Immature natural killer cell (primary cell): ENCODE measurements at places on chromosomes 16 and 17. TPM values are rescaled to one million over a fixed set of nuclear protein-coding genes. Genes with fewer than 3 reads are reported as not detected.
A peak's percentile ranks its signal among the peaks of the same experiment; 100 is the strongest.

GRCh38 chr17:7646457-7646856, 4.3 kb upstream of the ATP1B2 start:
- DNase-seq = no peak

DNA sequence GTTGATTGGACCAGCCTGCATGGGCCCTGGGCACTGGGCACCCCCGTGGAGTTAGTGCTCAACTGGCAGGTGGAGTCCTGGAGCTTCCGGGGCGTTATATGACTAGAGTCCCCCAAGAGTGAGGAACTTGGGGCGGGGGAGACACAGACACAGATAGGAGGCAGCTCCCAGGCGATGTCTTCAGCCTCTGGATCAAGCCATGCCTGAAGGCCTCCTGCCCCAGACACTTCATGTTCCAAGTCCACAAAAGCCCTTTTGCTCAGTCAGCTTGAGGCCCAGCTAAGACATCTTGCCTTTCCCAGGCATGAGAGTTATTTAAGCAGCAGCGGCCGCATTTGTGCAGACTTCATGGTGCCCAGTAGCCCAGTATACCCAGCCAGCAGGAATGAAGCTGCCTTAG, 136.6 kb upstream of the CIBAR2 start:
- no peak for DNase-seq

- no peak for DNase-seq
Measured at GRCh38 chr17:50087912-50088405, 7.2 kb upstream of the PDK2 start.

- no peak for DNase-seq
Measured at GRCh38 chr17:50482110-50482509, 3.5 kb downstream of the RSAD1 start.

- no peak for DNase-seq
Measured at GRCh38 chr17:28983286-28984230, 22.3 kb downstream of the SEZ6 start.

GRCh38 chr17:72572604-72573491, 452.0 kb downstream of the SOX9 start:
- DNase-seq = no peak

Gene SOST
- polyA plus RNA-seq = 0.10 TPM

- DNase-seq = no peak
Measured at GRCh38 chr16:56113223-56113622, 78.1 kb upstream of the GNAO1 start.

Gene ZPBP2
- polyA plus RNA-seq = not detected

Gene ZNF385C
- polyA plus RNA-seq = not detected

Gene TPSD1
- not detected for polyA plus RNA-seq

DNA sequence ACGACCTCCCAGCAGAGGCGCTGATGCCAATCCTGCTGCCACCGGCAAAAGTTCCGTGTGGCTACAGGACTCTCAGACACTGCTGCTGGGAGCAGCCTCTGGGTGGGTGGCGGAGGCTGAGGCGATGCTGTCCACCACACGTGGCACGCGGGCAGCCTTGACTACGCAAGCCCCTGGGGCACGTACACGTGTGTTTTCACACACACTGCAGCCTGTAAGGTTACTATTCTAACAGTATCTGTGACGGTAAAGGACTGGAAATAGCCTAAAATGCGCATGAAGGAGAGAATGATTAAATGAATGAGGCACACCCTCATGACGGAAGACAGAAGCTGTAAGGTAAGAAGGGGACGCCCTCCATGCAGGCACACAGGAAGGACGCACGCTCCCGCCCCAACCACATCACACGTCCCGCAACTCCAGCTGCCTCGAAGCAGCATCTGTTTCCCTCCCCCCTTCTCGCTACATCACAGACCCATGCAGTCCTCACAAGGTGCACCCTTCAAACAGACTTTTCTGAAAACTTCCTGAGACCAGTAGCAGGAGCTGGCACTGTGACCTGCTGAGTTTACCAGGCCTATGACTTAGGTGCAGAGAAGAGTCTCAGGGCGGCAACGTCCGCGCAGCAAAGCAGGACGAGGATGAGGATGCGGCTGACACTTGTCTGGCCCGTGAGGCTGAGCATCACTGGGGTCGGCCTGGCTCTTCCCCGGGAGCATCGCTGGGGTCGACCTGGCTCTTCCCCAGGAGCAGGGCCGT, 28.7 kb upstream of the FASN start:
- peak; percentile 48 for DNase-seq

DNA sequence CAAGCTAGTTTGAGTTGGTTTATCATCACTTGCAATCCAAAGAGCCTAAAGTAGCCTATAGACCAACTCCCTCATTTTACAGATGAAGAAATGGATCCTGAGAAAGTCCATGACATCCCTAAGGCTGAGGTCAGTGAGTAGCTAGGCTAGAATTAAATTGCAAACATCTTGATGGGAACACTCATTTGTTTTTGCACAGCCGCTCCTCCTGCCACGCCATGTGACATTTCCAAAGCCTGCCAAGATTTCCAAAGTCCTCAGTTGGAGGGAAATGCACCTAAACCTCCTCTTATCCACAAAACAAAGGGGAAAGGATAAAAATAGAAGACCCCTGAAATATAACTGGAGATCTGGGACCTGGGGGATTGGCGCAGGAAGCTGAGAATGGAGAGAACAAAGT, 15.0 kb downstream of the TMEM92 start:
- no peak for DNase-seq

GRCh38 chr17:2897605-2898004, 101.4 kb downstream of the RAP1GAP2 start:
- DNase-seq = no peak

Gene SLC13A5
- polyA plus RNA-seq = not detected

GRCh38 chr16:51509336-51509735, 358.3 kb upstream of the SALL1 start:
- no peak for DNase-seq
